ENCODE measurements at places on chromosomes 3 and 15. TPM values are rescaled to one million over a fixed set of nuclear protein-coding genes. Genes with fewer than 3 reads are reported as not detected.

Gene FBXO40
- not detected for total RNA-seq

Gene SAXO2
- total RNA-seq: 2.7 TPM

Gene CHAC1
- 5.3 TPM for total RNA-seq

Gene C2CD4A
- 0.09 TPM for total RNA-seq

Gene CHST2
- total RNA-seq: 0.15 TPM

Gene GABRA5
- not detected for total RNA-seq

Gene IGDCC3
- 0.22 TPM for total RNA-seq

Gene DHFR2
- 8.2 TPM for total RNA-seq

Gene UCN2
- 2.8 TPM for total RNA-seq

Gene LRRC15
- 0.08 TPM for total RNA-seq

Gene PLA2G4D
- 1.4 TPM for total RNA-seq

Gene EPHB3
- 15.7 TPM for total RNA-seq

Gene VEPH1
- 4.0 TPM for total RNA-seq
